Activated T-cell treated with anti-CD3 and anti-CD28 coated beads, Interleukin-2, amount 50 U/mL, for 1 hour (primary cell): ENCODE measurements at places on chromosomes 6 and 20.

- DNase-seq = no peak
Observed at GRCh38 chr20:54221353-54221752, 13.5 kb downstream of the PFDN4 start.

- no peak for DNase-seq
Observed at GRCh38 chr6:47716207-47716606, 17.8 kb downstream of the ADGRF4 start.

DNA sequence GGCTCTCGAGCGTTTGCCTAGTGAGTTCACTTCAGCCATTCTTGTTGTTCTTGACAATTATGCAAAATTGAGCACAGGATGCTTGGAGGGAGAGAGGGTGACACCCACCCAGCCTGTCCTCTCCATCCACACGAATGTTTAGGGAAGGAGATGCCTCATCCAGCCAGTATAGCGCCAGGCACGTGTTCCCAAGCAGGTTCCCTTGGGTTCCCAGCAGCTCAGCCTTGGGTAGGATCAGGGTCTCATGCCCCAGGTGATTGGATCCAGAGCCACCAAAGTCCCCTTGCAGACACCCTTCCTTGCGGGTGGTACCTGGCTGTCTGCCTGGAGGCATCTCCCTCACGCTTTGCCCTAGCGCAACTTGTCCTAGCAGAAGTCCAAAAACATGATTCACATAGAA is 394.9 kb downstream of the CDH4 start:
- no peak for DNase-seq

DNA sequence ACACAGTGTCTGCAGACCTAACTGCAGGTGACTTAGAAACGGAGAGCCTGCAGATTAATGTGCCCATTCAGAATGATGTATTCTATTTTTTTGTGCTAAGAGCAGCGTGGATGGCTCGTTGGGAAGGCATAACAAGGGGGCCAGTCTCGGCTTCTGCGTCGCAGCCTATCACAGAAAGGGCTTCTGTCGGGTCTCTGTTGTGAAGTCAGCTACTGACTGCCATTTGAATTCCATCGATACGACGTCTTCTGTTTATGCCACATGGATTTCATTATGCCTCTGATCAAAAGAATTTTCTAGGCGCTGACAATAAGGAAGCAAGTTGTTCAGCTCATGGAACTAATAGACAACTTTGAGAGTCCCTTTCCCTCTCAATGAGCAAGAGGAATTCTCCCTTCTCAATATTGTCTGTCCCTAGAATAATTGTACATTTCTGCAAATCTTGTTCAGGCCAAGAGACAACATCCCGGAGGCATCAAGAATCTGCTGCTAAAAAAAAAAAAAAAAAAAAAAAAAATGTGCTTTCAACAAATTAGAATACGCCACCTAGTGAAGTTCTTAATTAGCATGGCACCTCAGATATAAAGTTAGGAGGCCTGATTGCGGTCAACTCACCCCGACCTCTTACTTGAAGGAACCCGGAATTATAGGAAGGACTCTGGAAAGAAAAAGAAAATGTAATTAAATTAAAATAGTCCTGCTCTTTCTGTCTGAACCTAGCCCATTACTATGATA is 223.9 kb downstream of the TSHZ2 start:
- no peak for DNase-seq

GRCh38 chr20:4613184-4613583 is 108.5 kb upstream of the PRND start:
- no peak for DNase-seq

- DNase-seq = peak; percentile 46
Observed at GRCh38 chr6:137076277-137077068, 31.7 kb upstream of the IL20RA start.

DNA sequence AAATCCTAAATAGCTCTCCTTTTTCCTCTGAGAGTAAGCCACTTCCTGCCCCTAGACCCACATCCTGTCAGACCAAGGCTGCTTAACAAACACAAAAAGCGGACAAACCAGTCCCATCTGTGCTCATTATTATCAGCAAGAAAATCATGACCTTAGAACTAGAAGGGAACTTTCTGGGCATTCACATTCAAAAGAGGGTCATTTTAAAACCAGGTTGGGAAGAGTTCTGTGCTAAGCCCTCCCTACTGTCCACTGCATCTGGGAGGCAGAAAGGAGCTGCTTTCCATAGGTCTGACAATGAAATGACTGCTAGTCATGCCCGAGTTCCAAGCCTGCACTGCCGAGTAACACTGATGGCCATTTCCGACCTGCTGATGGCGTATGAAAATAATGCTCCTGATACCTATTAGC is 15.4 kb downstream of the EZR start:
- no peak for DNase-seq

DNA sequence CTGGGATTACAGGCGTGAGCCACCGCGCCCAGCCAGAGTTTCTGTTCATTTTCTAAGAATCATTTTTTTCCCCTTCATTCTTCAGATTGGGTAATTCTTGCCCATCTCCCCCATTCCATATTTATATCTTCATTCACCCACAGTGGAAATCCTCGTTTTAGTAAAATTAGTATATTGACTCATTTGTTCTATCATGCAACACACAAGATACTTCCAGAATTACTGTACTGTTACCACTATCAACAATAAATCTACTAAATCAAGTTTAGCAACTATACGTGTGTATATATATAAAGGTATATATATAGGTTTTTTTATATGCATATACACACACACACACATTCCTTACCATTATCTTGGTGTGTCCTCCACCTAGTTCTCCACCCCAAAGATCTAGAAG is 41.2 kb upstream of the KCNG1 start:
- DNase-seq = no peak

GRCh38 chr6:11276911-11277274 is 44.4 kb upstream of the NEDD9 start:
- no peak for DNase-seq

GRCh38 chr20:3812259-3812681 is 8.1 kb upstream of the AP5S1 start:
- DNase-seq = no peak

DNA sequence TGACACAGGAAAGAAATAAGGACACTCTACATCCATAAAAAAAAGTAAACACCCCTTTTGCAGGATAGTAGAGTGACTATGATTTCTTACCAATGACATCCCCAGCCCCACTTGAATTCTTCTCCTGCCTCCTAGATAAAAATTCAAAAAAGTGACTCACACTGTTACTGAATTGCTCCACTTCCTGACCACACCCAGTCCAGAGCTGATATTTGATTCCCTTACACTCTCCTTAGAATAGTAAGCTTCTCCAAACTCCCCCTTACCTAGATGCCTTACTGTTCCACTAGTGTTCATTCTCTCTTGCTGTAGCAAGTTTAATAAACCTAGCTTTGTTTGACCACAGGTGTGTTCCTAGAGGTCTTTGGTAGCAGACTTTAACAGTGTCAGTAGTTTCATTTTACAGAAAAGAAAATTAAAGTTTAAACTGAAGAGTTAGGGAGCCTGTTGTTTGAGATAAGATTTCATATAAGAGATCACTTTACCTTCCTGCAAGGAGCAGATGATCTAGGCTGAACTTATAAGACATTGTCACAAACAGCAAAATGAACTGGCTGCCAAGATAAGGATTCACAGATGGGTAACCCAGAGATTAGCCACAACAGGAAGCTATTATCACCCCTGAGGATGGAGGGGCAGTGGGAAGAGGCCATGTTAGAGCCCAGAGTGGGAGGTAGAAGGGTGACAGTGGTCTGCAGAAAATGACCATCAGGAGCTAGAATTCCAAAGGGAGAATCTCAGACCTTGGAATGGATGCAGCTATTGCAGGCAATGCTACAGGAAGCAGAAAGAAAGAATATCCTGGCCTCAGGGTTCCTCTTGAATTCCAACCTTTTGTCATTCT is 28.4 kb upstream of the BTN3A2 start:
- DNase-seq = no peak

DNA sequence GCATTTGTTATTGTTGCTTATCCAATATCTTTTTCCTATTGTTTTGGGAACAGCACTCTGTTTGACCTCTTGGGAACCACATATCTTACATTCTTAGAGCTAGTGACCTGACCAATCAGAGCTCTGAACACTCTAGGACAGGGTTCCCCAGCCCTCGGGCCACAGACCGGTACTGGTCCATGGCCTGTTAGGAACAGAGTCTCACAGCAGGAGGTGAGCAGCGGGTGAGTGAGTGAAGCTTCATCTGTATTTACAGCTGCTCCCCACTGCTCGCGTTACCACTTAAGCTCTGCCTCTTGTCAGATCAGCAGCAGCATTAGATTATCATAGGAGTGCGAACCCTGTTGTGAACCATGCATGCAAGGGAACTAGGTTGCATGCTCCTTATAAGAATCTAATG is 226.0 kb upstream of the TSHZ2 start:
- no peak for DNase-seq

DNA sequence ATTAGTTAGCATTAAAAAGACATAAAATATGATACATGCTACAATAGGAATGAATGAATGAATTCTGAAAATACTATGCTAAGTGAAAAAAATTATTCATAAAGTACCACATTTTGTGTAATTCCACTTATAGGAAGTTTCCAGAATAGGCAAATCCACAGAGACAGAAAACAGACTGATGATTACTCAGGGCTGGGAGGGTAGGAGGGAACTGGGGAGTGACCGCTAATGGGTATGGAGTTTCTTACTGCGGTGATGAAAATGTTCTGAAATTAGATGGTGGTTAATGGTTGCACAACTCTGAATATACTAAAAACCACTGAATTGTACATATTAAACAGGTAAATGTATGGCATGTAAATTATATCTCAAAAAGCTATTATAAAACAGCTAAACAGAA is 22.6 kb downstream of the FERMT1 start:
- DNase-seq = no peak

DNA sequence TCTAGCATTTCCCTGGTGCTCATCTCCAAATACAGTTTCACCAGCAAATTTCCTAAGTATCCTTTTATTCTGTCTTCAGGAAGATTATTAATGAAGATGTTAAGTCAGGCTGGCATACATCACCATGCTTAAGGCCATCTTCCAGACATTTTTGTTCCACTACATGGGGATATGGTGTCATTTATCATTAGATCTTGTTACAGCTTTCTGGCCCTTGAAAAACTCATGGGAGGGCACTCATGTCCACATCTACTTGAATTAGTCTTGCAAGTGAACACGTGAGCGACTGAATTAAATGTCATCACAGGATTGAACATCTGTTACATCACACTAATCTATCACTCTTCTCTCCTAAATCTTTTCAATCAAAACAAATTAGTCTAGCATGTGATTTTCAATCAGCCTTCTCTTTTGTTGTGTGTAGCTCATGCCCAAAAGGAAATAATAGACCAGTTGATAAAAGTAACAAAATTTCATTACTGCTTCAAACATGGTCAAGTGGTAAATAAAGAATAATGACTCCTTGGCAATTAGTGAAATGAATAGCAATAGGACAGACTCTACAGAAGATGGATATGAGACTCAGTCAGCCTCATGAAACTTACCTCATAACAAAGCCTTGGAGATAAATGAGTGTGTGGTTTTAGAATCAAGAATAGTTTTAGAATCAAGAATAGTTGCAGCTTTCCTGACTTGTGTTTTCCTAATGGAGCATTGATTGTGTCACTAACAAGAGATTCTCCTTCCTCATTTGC is 80.5 kb downstream of the MTFR2 start:
- DNase-seq = no peak

- DNase-seq = no peak
Observed at GRCh38 chr6:87289571-87289970, 32.8 kb upstream of the SMIM8 start.

- no peak for DNase-seq
Observed at GRCh38 chr20:35311409-35311808, 19.2 kb upstream of the FAM83C start.

GRCh38 chr20:1423206-1423605 is 30.4 kb upstream of the FKBP1A start:
- DNase-seq = no peak

DNA sequence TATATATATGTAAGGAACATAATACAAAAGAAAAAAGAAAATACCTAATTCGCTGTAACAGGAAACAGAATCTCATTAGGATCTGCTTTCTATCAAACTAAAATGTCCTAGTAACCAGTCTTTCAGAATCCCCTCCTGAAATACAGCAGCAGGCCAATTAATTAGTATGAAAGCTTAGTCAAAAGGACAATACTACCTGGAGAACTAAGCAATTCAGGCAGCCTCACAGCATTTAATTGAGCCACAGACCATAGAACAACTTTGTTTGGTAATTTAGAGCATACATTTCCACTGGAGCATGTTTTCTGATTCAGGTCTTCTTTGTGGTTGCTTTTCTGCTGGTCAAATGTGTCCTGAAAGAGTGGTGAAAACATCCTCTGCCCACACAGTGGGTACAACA is 516.0 kb downstream of the LMBRD1 start:
- DNase-seq = no peak

DNA sequence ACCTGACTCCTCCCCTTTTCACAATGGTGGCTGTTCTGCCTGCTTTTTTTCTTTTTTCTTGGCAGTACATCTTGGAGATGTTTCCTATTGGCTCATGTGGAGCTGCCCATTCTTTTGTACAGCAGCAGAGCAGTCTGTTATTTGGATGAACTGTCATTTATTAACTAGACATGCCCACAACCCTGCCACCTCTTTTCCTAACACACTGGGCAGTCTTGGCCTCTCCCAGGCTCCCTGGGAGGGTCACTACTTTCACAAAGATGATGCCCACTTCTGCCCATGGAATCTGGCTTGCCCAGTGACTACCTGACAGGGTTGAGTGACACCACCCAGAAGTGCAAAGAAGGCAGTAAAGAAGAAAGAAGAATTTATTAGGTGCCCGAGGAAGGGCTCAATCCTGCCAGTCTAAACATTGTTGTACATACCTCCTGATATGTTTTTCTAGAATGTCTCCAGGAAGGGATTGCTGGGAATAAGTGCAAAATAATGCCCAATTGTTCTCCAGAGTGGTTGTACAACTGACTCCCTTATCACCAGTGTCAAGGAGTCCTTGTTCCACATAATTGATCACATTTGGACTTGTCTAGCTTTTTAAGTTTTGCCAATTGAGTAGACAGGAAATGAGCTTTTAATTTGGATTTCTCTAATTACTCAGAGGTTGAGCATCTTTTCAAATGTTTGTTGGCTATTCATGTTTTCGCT is 19.7 kb upstream of the SCRT2 start:
- no peak for DNase-seq

- no peak for DNase-seq
Observed at GRCh38 chr6:92196325-92196724, 1223.0 kb downstream of the EPHA7 start.

- DNase-seq = no peak
Observed at GRCh38 chr20:7799862-7800261, 140.4 kb downstream of the HAO1 start.

- DNase-seq = no peak
Observed at GRCh38 chr6:46549155-46549554, 57.9 kb upstream of the RCAN2 start.

GRCh38 chr6:31356216-31356945 is 598 bp downstream of the HLA-B start:
- DNase-seq = peak; percentile 47

DNA sequence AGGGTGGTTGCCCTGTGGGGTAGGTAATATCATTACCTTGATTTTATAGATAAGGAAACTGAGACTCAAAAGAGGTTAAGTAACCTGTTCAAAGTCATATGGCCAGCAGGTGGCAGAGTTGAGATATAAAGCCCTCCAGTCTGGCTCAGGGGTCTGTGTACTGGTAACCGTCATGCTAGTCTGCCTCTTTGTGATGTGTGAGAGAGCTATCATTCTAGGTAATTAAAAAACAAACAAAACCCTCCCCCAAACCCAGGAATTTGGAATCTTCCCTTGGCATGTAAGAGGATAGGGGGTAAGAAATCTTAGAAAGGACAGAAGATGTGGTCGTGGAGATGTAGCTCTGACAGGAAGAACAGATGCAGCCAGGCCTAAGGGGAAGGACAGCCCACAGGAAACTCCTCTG is 206.0 kb downstream of the CDC5L start:
- no peak for DNase-seq
